ENCODE measurements at places on chromosomes 7 and 10.

- DNase-seq, result no peak
Measured at GRCh38 chr7:21965291-21965690, 19.6 kb upstream of the CDCA7L start.

GRCh38 chr7:129144095-129144833 lies at the start of gene TSPAN33:
Gene TSPAN33, plus strand, starts transcription at chr7:129144707. Its CDS starts 274 bp downstream, at chr7:129144981.
- DNase-seq, result peak; percentile 67

DNA sequence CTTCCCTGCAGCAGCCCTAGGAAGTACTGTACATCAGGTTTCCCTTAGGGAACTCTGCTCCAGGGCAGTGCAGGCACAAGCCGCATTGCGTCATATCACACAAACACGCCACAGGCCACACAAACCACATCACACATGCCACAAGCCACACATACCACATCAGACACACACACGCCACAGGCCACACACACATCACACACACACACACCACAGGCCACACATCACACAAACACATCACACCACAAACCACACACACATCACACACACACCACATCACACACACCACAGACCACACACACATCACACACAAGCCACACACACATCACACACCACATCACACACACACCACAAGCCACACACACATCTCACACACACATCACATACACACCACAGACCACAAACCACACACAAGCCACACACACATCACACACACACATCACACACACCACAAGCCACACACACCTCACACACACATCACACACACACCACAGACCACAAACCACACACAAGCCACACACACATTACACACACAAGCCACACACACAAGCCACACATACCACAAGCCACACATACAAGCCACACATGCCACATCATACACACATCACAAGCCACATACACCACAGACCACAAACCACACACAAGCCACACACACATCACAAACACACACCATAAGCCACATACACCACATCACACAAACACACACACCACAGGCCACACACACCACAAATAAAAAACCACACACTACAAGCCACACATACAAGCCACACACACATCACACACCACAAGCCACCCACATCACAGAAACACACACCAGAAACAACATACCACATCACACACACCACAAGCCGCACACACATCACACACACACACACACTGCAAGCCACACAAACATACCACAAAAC lies 53.4 kb downstream of the TMEM209 start:
- peak; percentile 21 for DNase-seq

DNA sequence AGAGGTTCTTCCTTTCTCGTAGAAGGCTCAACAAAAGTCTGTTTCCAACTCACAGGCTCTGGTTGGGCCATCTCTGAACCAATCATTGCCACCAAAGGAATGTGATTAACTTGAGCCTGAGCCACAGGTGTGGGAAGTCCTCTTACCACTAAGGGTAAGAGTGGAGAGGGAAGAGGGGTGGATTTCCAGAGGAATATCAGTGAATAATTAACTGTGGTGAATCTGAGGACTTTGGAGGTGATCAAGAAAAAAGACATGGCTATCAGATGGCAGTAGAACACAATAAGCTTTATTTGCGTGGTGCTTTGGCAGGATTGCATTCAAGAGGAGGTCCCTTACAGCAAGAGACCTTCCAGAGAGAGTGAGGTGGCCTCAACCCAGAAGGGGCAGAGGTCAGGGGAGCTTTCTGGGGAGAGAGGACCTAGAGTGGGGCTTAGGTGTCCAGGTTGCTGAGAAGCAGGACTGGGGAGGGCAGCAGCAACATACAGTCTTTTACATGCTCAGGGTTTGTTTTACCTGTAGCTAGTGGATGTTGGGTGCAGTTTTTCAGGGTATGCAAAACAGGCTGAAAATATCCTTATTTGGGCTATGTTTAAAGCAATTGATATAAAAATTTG lies 61.4 kb downstream of the BBS9 start:
- DNase-seq, result no peak

DNA sequence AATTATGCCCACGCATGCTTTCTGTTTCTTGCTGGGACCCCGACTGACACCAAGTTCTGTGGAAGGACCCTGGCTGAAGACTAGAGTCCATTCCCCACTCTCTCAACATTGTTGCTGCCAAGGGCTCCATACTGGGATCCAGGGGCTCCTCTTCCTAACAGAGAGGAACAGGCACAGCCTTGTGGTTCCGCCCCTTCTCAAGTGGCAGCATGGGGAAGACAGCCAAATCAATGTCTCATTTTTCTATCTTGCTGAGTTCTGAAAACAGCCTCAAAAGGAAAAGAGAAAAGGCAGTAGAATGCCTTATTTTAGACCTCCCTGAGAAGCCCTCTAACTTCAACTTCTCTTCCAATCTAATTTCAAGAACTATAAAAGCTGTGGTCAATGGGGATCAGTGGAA lies 23.7 kb upstream of the LAMB1 start:
- no peak for DNase-seq

DNA sequence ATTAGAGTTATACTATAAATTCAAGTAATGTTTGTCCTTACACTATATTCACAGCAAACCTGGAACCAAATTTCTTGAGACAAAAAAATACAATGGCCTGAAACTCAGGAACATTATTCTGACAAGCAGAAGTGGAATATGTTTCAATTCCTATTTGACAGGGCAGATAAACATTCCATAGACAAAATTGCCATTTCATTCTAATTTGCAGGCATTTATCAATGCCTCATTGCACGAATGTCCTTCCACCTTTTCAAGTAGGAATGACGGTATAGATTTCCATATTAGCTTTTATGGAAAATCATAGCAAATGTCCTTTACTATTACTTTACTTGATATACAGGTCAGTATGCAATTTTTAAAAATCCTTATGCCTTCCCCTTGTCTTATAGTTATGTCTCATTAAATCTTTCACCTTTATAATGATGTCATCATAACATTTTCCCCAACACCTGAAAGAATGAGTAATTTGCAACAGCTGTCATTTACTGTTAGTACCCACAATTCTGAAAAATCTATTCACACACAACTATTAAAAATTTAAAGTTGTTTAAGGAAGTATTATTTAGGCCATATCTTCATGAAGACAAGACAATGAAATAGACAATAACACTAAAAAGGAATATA lies 299.7 kb upstream of the SEMA3C start:
- DNase-seq, result no peak

- no peak for DNase-seq
Measured at GRCh38 chr7:125375942-125376341, 446.3 kb upstream of the POT1 start.

DNA sequence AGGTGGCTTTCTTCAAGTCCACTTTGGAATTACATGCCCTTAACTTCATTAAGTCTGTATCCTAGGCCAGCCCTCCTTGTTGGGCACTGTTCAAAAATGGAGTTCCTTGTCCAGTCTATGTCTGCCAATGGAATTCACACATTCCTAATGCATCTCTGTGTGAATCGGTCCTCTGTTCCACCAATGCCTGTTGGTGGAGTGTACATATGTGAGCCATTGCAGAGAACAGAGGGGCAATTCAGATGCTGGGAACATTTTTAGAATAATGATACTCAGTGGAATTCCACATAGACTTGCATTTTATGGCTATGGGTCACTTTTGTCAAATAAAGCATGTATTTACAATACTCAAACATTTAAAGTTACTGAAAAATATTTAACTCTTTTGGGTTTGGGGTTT lies 108.3 kb downstream of the COL28A1 start:
- no peak for DNase-seq

GRCh38 chr7:19957664-19958063 lies 184.2 kb upstream of the TMEM196 start:
- DNase-seq, result no peak

DNA sequence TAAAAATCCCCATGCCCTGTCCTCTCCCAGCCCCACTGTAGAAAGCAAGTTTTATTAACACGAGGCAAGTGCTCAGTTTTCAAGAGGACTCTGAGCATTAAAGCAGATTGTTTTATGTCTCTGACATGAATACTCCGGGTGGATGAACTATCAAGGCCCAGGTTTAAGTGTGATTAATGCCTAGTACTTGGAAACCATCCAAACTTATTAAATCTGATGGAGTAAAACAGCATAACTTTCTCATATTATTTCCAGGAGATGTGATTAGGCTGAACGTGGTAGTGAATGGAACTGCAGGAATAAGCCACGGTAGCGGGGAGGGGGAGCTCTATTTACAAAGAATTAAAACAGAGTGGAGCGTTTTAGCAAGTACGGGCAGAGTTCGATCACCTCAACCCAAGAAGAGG lies 144.2 kb upstream of the RNF32 start:
- DNase-seq, result no peak

DNA sequence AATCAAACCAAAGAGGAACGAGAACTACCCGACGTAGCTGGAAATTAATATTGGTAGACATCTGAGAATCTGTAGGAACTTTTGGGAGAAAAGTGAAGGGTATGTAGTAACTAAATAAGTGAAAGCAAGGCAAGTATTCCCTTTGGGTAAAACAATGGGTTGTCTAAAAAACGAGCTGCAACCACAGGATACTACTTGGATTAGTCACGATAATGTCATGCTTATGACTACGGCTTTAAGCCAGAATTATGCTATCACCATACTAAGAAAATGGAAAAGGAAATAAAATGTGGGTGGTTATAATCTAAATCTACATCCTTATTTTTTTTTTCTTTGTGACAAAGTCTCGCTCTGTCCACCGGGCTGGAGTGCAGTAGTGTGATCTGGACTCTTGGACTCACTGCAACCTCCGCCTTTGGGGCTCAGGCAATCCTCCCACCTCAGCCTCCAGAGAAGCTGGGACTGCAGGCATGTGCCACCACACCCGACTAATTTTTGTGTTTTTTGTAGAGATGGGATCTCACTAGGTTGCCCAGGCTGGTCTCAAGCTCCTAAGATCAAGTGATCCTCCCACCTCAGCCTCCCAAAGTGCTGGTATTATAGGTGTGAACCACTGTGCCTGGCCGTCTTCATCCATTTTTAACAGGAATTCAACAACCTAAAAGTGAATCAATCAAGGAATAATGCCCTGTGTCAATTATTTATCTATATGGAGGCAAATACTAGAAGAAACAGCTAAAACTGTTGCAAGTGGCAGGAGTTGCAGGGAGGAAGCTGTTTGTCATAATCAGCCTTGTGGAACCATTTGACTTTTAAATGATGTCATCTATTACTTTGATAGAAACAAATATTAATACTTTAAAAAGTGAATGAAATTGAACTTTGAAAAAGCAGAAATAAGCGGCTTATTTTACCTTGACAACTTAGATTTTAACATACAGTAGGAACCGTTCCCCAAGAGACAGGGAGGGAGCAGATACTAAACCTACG lies 189.3 kb downstream of the PRPF18 start:
- DNase-seq, result no peak

- DNase-seq, result no peak
Measured at GRCh38 chr10:61961278-61961677, 59.8 kb downstream of the ARID5B start.

DNA sequence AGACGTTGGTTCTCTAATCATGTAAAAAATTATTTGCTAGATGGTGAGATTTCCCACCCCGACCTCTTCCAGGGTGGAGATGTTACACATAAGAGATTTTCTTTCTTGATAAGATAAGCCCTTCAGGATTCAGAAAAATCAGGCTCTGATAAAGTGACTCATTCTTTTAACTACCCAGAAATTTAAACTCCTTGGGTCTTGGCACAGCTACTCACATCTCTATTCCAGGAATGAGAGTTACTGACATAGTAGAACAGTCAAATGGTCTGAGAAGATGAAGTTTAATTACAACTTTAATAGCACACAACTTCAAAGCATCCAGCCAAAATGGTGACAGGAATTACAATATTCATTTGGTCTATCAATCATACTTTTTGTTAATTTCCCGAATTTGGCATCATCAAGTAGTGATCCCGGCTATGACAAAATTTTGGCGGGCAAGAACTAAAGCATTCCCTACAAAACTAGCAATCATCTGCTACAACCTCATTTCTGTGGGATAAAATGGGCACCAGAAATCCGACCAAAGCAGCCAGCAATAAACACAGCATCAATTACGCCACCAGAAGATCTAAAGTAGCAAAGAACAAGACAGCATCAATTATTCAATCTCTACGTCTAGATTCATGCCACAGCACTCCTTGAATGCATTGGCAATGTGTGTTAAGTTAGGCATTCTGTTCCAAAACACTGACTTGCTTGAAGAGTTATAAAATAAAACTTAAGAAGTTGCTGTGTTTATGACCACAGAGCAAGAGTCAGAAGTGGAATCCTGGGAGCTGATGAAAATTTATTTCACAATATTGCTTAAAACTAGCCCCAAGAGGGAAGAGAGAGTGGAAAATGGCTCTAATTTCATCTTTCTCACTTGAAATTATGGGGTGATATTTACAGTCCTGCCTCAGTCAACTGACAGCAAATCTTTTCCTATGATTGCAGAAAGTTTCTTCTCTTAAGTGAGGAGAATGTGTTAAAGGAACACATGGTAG lies 565.7 kb upstream of the ANKRD30A start:
- DNase-seq, result no peak

DNA sequence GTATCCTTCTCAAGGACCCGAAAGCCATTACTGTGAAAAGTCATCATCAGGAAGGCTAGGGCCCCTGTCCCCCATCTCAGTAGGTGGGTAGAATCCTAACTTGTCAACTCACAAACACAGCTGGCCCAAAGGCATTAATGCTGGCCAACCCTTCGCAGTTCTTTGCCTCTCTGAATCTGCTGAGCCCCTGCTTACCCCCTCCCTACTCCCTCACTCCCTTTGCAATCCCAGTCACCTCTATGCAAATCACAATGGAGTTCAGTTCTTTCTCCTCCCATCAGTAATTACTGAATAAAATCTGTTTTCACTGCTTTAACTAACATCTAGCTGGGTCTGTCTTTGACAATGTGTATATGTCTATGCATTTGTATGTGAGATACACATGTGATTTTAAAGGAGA lies 38.1 kb upstream of the AOAH start:
- DNase-seq, result no peak

DNA sequence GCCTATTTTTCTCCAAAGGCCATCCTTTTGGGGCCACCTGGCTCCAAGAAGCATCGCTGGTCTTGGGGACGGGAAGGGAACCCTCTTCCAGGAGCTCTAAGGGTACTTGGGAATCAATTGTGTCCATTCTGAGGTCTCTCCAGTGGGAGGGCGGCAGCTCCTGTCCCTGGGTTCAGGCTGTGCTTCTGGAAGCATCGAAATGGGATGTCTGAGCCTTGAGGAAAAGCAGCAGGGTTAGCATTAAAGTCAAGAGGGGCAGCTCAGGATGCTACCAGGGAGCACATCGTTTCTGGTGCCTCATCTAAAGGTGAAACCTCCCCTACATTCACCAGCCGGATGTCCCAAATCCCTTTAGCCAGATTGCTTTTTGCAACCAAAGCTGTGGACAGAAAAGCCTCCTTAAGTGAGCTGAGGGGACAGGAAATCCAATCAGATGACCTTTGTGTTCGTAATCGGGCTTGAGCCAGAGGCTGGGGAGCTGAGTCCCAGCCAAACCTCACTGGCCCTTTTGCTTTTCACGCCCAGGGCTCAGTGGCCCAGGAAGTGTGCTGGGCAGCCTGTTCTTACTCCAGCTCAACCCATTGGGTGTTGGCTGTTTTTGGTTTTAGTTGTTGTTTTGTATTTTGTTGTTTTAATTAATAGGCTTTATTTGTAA lies 88.8 kb upstream of the ANLN start:
- no peak for DNase-seq

GRCh38 chr10:5665373-5666007 lies 905 bp downstream of the ASB13 start:
- DNase-seq, result no peak
